Glutamatergic neuron (in vitro differentiated cells): ENCODE measurements at places on chromosomes 3 and 15.

DNA sequence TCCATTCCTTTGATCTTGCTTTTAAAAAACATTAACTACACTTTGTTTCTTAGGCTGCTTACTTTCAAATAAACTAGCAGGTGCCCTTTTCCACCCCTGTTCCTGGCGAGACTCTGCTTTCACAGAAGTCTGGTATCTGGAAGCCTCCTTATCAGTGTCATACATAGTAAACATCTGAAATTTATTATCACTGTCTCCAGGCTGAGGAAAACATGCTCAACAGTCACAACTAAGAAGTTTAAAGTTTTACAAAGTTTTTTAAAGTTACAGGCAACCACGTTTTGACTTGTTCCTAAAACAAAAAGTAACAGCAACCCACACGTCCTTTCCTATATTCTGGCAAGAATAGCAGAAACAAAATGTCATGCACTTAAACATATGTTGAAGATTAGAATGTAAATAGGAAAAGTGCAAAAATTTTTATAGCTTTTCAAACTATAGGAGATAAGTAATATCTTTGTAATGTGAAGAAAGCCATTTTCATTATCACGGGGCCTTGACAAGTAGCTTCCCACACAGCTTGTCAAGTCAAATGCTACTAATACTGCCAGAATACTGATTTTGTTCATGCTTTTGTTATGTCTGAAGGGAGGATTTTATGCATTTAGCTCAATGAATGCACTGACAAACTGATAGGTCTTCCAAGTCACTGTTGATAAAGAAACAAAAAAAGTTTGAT lies 275.2 kb upstream of the KCNMB2 start:
- no peak overlapping the region for H3K4me3 ChIP-seq
- H3K27me3 ChIP-seq: no peaks in the 10 kb centered on the region
- no peaks in the 10 kb centered on the region for H3K4me1 ChIP-seq
- DNase-seq: no peak
- H3K36me3 ChIP-seq: no peaks in the 10 kb centered on the region
- H3K27ac ChIP-seq: no peak overlapping the region

- no peaks in the 10 kb centered on the region for H3K27me3 ChIP-seq
- no peak overlapping the region for H3K27ac ChIP-seq
- no peaks in the 10 kb centered on the region for H3K36me3 ChIP-seq
- DNase-seq: no peak
- H3K4me1 ChIP-seq: peaks cover 4% of the 10 kb centered on the region
These were observed 16.5 kb downstream of the RAB11A start for GRCh38 chr15:65885668-65886218.

GRCh38 chr15:91946581-91947292 lies 93.2 kb downstream of the SLCO3A1 start:
- H3K4me1 ChIP-seq: peaks cover 42% of the 10 kb centered on the region
- no peak overlapping the region for H3K27ac ChIP-seq
- no peaks in the 10 kb centered on the region for H3K36me3 ChIP-seq
- no peak overlapping the region for H3K4me3 ChIP-seq
- peaks cover 7% of the 10 kb centered on the region for H3K27me3 ChIP-seq

GRCh38 chr15:62979252-62979651 lies 63.3 kb upstream of the TPM1 start:
- no peak overlapping the region for H3K4me3 ChIP-seq
- peaks cover 5% of the 10 kb centered on the region for H3K4me1 ChIP-seq
- no peaks in the 10 kb centered on the region for H3K27me3 ChIP-seq
- H3K36me3 ChIP-seq: no peaks in the 10 kb centered on the region
- H3K27ac ChIP-seq: no peak overlapping the region

- DNase-seq: no peak
- peak overlapping the region; percentile 53 for H3K27ac ChIP-seq
- H3K27me3 ChIP-seq: peaks cover 14% of the 10 kb centered on the region
These were observed 692 bp upstream of the C15orf39 start for GRCh38 chr15:75200765-75201615.

GRCh38 chr3:183285828-183286457 lies 32.9 kb downstream of the B3GNT5 start:
- DNase-seq: no peak
- no peaks in the 10 kb centered on the region for H3K36me3 ChIP-seq
- H3K4me1 ChIP-seq: peaks cover 5% of the 10 kb centered on the region

DNA sequence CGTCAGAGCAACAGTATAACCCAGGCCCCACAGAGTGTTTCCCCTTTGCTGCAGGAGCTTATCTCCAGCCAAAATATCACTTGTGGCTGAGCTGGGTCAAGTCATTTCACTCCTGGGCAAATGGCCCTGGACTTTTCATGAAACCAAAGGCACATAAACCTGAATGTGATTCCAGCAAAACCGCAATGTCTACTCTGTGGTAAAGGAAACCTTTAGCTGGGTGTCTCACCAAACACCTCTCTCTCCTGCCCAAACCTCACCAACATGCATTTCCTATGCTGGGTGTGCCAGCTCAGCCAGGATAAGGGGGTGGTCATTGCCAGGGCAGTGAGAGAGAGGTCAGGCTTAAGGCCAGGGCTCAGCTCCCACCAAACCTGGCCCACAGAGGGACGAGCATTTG lies 67.4 kb downstream of the GTPBP8 start:
- no peaks in the 10 kb centered on the region for H3K4me1 ChIP-seq
- no peaks in the 10 kb centered on the region for H3K36me3 ChIP-seq
- H3K27me3 ChIP-seq: no peaks in the 10 kb centered on the region
- no peak overlapping the region for H3K27ac ChIP-seq
- no peak for DNase-seq

DNA sequence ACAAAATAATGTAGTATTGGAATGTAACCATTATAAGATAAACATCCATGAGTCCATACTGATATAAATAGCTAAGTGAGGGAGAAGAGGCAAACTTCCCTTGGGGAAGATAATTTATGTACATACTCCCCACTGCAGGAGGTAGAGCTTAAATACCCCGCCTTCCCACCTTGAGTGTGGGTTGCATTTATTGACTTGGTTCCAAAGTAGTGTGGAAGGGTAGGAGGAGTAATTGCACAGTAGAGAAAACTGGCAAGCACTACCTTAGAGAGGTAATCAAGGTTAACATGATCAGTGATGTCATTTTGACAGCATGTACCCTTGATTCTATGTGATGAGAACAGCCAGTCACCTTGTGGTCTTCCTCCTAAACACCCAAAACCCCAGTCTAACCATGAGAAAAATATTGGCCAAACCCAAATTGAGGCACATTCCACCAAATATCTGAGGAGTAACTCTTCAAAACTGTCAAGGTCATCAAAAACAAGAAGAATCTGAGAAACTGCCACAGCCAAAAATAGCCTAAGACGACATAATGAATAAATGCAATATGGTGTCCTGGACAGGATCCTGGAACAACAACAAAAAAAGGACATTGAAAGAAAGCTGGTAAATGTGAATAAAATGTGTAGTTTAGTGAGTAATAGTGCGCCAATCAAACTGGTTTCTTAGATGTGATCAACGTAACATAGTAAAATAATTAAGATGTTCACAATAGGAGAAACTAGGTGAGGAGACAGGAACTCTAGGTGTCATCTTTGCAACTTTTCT lies 774 bp upstream of the CNOT10 start:
- peak overlapping the region; percentile 86 for H3K4me3 ChIP-seq
- no peak for DNase-seq
- peaks cover 17% of the 10 kb centered on the region for H3K4me1 ChIP-seq
- no peak overlapping the region for H3K27ac ChIP-seq

GRCh38 chr3:115706311-115706829 lies 83.1 kb downstream of the GAP43 start:
- no peak overlapping the region for H3K27ac ChIP-seq
- no peak overlapping the region for H3K4me3 ChIP-seq
- H3K4me1 ChIP-seq: peaks cover 47% of the 10 kb centered on the region
- H3K27me3 ChIP-seq: peaks cover 4% of the 10 kb centered on the region
- H3K36me3 ChIP-seq: no peaks in the 10 kb centered on the region

DNA sequence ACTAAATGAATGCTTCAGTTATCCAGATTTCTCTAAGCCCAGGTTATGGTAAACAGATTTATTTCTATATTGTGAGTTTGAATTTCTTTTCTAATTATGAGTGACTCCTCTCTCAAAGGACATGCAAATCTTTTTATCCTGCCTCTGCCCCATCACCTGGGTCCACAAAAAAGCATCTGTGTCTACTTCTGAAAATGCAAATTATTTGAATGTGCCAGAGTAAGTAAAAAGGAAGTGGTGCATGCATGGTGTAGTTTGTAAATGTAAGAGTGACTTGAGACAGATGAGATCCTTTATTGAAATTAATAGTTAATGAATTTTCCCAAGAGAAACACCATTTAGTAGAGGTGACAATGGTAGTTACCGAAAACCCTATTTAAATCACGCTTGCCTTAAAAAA lies 26.9 kb downstream of the MCTP2 start:
- no peak overlapping the region for H3K4me3 ChIP-seq
- no peaks in the 10 kb centered on the region for H3K27me3 ChIP-seq
- H3K36me3 ChIP-seq: no peaks in the 10 kb centered on the region
- H3K27ac ChIP-seq: no peak overlapping the region
- H3K4me1 ChIP-seq: no peaks in the 10 kb centered on the region

DNA sequence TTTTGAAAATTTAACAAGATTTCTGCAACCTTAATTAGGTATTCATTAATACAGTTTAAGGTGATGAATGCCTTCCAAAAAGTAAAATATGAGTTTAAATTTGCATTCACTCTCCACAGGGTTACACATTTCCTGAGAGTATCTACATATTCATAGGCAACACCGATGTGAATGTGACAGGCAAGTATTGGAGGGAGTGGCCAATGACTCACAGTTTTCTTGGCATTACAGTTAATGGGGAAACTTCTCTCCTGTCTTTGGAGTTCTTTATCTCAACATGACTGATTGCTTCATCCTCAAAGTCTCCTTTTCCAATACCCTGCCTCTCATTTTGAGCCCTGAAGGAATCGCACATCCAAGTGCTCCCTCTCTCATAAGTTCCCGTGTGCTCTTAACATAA lies 181.9 kb upstream of the CHL1 start:
- H3K4me3 ChIP-seq: no peak overlapping the region
- peaks cover 5% of the 10 kb centered on the region for H3K4me1 ChIP-seq
- peaks cover 9% of the 10 kb centered on the region for H3K27me3 ChIP-seq
- DNase-seq: no peak
- H3K36me3 ChIP-seq: peaks cover 6% of the 10 kb centered on the region

DNA sequence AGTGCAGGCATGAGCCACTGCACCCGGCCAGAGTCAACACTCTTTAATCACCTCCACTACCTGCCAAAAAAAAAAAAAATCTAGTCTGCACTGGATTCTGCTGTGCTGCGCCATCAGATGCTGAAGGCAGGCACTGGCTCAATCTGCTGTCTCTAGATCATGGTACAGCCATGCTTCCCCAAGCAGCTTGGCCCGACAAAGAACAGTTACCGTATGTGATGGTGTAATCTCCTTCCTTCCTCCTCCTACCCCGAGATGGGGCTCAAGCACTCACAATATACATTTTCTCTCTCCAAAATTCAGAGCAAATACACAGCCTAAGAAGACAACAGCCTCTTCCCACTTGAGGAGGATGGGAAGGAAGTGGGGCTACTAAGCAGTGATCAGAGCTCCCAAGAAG lies 45.1 kb downstream of the DAPK2 start:
- no peak overlapping the region for H3K4me3 ChIP-seq
- no peak overlapping the region for H3K27ac ChIP-seq
- no peak for DNase-seq
- H3K27me3 ChIP-seq: peaks cover 9% of the 10 kb centered on the region
- no peaks in the 10 kb centered on the region for H3K36me3 ChIP-seq

DNA sequence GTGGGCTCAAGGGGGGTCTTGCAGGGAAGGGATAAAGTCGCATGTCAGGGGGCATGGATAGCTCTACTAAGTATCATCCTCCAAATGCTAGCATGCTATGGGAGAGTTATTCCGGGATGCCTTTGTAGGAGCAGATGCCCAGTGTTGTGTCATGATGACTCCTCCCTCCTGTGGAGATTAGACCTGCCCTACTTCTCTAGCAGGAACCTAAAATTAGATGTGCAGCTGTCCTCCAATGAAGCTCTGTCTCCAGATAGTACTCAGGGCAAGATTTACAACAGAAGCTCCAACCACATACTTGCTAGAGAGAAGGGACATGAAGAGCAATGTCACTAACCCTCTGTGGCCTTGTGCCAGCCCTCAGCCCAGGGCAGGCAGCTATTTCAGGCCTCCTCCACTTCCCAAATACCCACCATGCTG lies 82.5 kb downstream of the AGBL1 start:
- no peak for DNase-seq
- no peak overlapping the region for H3K27ac ChIP-seq
- peaks cover 2% of the 10 kb centered on the region for H3K4me1 ChIP-seq
- no peaks in the 10 kb centered on the region for H3K36me3 ChIP-seq
- H3K4me3 ChIP-seq: no peak overlapping the region

DNA sequence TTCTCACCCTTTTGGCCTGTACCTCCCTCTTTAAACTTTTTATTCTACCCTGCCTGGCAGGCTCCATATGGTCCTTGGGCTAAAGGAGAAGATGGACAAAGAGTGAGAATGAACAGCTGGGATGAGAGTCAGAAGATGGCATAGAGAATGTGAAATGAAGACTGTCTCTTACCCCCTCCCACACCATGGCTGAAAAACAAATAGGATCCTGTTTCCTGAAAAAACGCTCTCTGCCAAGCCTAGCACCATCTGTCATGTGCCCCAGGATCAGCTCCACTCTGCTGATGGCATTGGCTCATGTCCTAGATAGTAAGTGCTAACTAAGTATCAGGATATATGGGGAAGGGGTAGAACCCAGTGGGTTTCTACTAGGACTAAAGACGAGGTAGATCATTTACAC lies 238.6 kb downstream of the MEX3B start:
- H3K36me3 ChIP-seq: peaks cover 5% of the 10 kb centered on the region
- H3K4me1 ChIP-seq: peaks cover 4% of the 10 kb centered on the region
- H3K27me3 ChIP-seq: peaks cover 2% of the 10 kb centered on the region

DNA sequence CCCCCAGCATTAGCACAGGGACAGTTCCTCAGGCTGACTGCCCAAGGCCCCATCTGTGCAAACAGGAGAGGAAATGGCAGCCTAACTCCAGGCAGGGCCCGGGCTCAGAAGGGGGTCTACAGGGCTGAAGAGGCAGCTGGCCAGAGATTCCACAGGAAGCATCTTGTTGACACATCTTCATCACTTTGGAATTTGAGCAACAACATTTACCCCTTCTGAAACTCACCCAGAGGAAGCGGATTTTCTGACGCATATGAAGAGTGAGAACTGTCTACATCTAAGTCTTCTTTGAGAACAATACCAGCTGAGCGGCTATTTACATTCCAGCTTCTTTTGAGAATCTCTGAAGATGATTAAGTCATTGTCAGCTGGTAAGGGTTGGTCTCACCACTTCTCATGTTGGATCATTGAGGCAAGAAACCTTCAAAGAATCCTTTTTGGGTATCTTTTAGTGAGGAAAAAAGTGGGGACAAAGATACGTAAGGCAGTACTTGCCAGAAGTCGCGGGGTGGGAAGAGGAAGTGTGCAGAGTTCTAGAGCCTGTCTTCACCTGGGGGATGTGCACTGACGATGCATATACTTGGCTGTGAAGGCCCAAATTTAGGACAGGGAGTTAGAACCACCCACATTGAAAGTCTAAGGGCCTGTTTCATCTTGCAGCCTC lies 25.4 kb upstream of the SRP14 start:
- no peaks in the 10 kb centered on the region for H3K36me3 ChIP-seq
- H3K4me3 ChIP-seq: no peak overlapping the region
- no peaks in the 10 kb centered on the region for H3K4me1 ChIP-seq
- no peaks in the 10 kb centered on the region for H3K27me3 ChIP-seq

DNA sequence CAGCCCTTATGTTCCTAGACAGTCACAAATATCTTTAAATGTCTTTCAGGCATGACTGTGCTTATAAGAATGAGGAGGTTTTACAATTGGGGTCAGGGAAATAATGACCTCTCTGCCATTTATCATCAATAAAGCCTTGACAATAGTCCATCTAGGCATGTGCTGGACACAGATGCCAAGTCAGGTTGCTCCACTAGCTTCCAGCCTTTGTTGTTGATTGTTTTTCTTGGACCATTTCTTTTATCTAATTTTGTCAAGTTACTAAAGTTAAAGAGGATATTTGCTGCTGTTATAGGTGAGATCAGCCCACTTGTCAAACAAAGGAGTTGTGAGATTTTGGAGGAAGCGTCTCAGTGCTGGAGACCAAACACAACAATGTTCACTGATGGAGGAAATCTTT lies 628.0 kb downstream of the ROBO2 start:
- no peak overlapping the region for H3K27ac ChIP-seq
- no peak overlapping the region for H3K4me3 ChIP-seq
- H3K36me3 ChIP-seq: peaks cover 8% of the 10 kb centered on the region
- no peak for DNase-seq
